Activated CD4-positive, alpha-beta memory T cell treated with anti-CD3 and anti-CD28 coated beads, Interleukin-2, amount 10 ng/mL, durations not matched to agents 7 days and 5 days (primary cell): ENCODE measurements at places on chromosomes 1 and 21. TPM values are rescaled to one million over a fixed set of nuclear protein-coding genes. Genes with fewer than 3 reads are reported as not detected.

GRCh38 chr21:44736291-44737004, 25.1 kb upstream of the TSPEAR start:
- H3K36me3 ChIP-seq = no peaks in the 10 kb centered on the region
- H3K27ac ChIP-seq = no peak overlapping the region
- no peak for DNase-seq
- peaks cover 9% of the 10 kb centered on the region for H3K27me3 ChIP-seq

GRCh38 chr1:36751525-36751924, 268.8 kb upstream of the CSF3R start:
- H3K4me3 ChIP-seq = no peak overlapping the region
- H3K27me3 ChIP-seq = peaks cover 10% of the 10 kb centered on the region
- no peak for DNase-seq
- no peak overlapping the region for H3K27ac ChIP-seq
- H3K36me3 ChIP-seq = no peaks in the 10 kb centered on the region
- H3K4me1 ChIP-seq = no peaks in the 10 kb centered on the region

- no peak overlapping the region for H3K27ac ChIP-seq
- no peak overlapping the region for H3K4me3 ChIP-seq
- DNase-seq = no peak
- H3K36me3 ChIP-seq = peaks cover 13% of the 10 kb centered on the region
- peaks cover 1% of the 10 kb centered on the region for H3K4me1 ChIP-seq
Measured at GRCh38 chr1:33288976-33289857, 31.7 kb downstream of the A3GALT2 start.

DNA sequence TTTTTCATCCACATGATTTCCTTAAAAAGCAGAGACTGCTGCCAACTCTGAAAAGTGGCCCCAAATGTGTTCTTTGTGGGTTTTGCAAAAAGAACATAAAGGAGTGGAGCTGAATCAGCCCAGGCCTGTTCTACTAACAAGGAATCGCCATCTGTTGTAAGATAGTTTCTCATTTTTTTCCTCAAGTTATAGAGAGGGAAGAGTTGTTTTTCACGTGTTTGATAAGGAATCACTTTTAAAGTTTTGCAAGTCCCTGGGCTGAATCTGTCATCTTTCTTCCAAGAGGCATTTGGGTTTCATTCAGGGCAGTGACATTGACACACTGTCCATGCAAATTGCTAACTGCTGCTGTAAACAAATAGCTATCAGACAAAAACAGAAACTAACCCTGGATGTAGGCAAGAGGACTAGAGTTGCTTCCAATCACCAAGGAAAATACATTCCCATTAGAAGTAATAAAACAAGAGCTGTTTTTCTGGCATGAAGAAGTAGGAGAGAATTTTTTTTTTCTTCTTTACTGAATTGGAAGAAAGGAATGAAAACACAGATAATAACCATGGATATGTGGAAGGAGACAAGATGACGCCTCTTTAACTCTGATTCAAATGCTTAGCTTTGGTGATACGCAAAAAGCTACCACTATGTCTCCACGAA, 58.8 kb upstream of the TBX15 start:
- no peak for DNase-seq
- no peaks in the 10 kb centered on the region for H3K36me3 ChIP-seq
- H3K27ac ChIP-seq = no peak overlapping the region

DNA sequence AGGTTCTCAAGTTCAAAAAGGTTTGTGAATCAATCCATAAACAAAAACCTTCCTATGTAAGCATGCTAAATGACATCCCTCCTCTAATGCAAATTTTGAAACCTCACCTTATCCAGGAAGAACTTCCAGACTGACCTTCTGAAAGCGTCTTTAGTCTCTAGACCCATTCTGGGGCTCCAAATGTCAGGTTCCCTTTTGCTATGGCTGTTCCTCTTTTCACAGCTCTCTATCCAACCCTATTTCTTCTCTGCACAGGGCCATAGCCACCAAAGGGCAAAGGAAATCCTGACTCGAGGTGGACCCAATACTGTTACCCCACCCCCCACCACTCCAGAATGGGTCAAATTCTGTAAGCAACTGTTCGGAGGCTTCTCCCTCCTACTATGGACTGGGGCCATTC, 3.4 kb downstream of the ATP1A4 start:
- H3K27ac ChIP-seq = no peak overlapping the region
- H3K4me1 ChIP-seq = no peaks in the 10 kb centered on the region
- DNase-seq = no peak
- peaks cover 24% of the 10 kb centered on the region for H3K27me3 ChIP-seq
- H3K36me3 ChIP-seq = no peaks in the 10 kb centered on the region

DNA sequence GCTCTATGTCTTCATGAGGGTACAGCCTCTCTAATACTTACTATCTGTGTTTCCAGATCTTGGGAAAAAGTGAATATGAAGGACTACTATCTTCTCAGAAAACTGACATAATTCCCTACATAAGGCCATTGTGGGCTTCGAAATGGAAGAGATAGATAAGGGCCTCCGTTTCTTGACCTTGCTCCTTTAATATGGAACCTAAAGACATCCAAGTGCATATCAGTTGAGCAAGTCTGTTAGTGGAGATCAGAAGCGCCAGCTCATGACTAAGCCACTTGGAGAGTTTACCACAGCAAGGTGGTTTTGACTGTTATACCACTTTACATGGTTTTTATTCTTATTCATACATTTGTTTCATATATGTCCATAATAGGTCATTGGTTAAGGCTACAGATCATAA, 35.3 kb upstream of the FCER1A start:
- DNase-seq = no peak
- no peak overlapping the region for H3K4me3 ChIP-seq
- H3K27ac ChIP-seq = no peak overlapping the region
- H3K36me3 ChIP-seq = no peaks in the 10 kb centered on the region
- H3K27me3 ChIP-seq = peaks cover 10% of the 10 kb centered on the region
- peaks cover 6% of the 10 kb centered on the region for H3K4me1 ChIP-seq

DNA sequence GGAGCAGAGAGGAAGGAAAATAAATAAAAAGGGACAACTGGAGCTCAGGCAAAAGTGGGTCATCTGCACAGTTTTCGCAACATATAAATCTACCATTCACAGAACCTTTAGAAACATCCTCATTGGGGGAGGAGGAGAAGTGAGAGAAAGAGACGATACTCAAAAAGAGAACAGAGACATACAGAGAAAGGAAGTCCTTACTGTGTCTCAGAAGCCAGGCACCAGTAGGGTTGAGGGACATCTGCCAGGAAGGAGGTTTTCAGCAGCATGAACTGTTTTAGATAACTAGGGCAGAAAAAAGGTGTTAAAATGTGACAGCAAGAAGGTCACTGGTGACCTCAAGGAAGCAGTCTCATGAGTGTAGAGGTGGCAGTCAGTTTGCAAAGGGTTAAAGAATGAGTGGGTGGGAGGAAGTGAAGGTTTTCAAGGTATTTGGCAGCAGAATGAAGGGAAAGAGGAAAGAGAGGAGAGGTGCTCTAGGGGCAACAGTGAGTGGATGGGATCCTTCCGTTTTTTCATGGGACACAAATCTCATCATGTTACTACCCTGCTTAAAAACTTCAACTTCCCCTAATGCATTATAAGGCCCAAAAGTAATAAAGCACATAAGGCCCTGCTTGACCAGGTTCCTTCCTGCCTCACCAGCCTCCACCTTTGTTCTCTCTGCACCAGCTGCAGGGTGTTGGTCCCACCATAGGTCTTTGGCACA, 9.5 kb downstream of the JAK1 start:
- H3K27ac ChIP-seq = no peak overlapping the region
- H3K4me3 ChIP-seq = no peak overlapping the region
- H3K27me3 ChIP-seq = no peaks in the 10 kb centered on the region
- peak; percentile 43 for DNase-seq

The LCE2C gene
- total RNA-seq = not detected

The PTPRU gene
- 0.68 TPM for total RNA-seq

DNA sequence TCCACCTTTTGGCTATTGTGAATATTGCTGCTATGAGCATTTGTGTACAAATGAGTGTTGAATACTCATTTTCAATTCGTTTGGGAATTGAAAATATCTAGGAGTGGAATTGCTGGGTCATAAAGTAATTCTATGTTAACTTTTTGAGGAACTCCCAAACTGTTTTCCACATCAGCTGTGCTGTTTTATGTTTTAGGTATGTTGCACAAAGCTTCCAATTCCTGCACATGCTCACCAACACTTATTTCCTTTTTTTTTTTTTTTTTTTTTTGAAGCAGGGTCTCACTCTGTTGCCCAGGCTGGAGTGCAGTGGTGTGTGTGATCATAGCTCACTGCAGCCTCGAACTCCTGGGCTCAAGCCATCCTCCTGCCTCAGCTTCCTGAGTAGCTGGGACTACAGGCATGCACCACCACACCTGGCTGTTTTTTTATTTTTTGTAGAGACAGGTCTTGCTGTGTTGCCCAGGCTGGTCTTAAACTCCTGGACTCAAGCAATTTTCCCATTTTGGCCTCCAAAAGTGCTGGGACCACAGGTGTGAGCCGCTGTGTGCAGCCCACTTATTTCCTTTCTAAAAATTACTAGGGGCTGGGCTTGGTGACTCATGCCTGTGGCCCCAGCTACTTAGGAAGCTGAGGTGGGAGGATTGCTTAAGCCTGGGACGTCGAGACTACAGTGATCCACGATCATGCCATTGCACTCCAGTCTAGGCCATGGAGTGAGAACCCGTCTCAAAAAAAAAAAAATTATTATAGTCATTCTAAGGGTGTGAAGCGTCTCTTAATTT, 33.4 kb downstream of the TMCC2 start:
- no peak overlapping the region for H3K27ac ChIP-seq
- peaks cover 20% of the 10 kb centered on the region for H3K4me1 ChIP-seq
- no peak overlapping the region for H3K4me3 ChIP-seq
- H3K27me3 ChIP-seq = peaks cover 2% of the 10 kb centered on the region
- no peaks in the 10 kb centered on the region for H3K36me3 ChIP-seq

GRCh38 chr1:208058267-208058666, 147.3 kb upstream of the CD34 start:
- DNase-seq = no peak
- no peak overlapping the region for H3K27ac ChIP-seq
- H3K4me3 ChIP-seq = no peak overlapping the region
- H3K27me3 ChIP-seq = peaks cover 16% of the 10 kb centered on the region
- H3K4me1 ChIP-seq = no peaks in the 10 kb centered on the region
- H3K36me3 ChIP-seq = no peaks in the 10 kb centered on the region

GRCh38 chr1:27099135-27099586, 55.8 kb downstream of the SLC9A1 start:
- H3K36me3 ChIP-seq = peaks cover 13% of the 10 kb centered on the region
- DNase-seq = no peak
- no peak overlapping the region for H3K4me3 ChIP-seq
- H3K27me3 ChIP-seq = no peaks in the 10 kb centered on the region
- no peak overlapping the region for H3K27ac ChIP-seq
- H3K4me1 ChIP-seq = peaks cover 12% of the 10 kb centered on the region

DNA sequence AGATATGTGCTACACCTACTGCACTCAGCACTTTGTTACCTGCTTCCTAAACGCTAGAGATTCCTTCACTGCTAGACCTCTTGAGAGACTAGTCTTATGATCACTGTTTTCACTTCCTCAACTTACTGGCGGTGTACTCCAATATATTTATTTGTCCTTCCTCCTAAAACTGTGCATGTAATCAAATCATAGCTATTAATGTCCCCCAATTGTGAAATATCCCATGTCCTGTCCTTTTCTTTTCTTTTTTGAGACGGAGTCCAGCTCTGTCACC, 3.4 kb downstream of the SOAT1 start:
- H3K4me3 ChIP-seq = no peak overlapping the region
- peak overlapping the region; percentile 21 for H3K27ac ChIP-seq
- no peaks in the 10 kb centered on the region for H3K27me3 ChIP-seq
- no peak for DNase-seq
- peaks cover 29% of the 10 kb centered on the region for H3K36me3 ChIP-seq

- peaks cover 7% of the 10 kb centered on the region for H3K27me3 ChIP-seq
- no peak overlapping the region for H3K27ac ChIP-seq
- H3K4me3 ChIP-seq = no peak overlapping the region
- no peak for DNase-seq
Measured at GRCh38 chr1:229941831-229942230, 125.2 kb upstream of the GALNT2 start.

DNA sequence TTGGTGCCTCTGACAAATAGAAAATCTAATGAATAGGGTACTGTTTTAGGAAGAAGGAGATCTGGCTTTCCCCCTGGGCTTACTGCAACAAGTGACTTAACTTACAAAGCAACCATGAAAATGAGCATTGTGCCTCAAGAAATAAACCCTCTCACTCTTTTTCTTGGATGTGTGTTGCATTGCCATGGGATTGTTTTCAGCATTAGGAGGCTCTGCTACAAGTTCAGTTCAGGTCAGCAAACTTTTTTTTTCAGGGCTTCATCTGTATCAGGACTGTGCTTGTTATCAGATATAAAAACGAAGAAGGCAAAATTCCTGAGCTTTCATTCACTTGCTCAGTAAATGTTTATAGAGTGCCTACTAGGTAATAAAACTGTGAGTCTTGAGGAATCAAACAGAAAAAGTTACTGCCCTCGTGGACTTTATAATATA, 37.8 kb upstream of the DOCK7 start:
- H3K4me1 ChIP-seq = peaks cover 9% of the 10 kb centered on the region
- H3K27me3 ChIP-seq = peaks cover 3% of the 10 kb centered on the region
- no peak overlapping the region for H3K27ac ChIP-seq
- DNase-seq = no peak

The CACNA1S gene
- not detected for total RNA-seq

The HMCN1 gene
- total RNA-seq = not detected

DNA sequence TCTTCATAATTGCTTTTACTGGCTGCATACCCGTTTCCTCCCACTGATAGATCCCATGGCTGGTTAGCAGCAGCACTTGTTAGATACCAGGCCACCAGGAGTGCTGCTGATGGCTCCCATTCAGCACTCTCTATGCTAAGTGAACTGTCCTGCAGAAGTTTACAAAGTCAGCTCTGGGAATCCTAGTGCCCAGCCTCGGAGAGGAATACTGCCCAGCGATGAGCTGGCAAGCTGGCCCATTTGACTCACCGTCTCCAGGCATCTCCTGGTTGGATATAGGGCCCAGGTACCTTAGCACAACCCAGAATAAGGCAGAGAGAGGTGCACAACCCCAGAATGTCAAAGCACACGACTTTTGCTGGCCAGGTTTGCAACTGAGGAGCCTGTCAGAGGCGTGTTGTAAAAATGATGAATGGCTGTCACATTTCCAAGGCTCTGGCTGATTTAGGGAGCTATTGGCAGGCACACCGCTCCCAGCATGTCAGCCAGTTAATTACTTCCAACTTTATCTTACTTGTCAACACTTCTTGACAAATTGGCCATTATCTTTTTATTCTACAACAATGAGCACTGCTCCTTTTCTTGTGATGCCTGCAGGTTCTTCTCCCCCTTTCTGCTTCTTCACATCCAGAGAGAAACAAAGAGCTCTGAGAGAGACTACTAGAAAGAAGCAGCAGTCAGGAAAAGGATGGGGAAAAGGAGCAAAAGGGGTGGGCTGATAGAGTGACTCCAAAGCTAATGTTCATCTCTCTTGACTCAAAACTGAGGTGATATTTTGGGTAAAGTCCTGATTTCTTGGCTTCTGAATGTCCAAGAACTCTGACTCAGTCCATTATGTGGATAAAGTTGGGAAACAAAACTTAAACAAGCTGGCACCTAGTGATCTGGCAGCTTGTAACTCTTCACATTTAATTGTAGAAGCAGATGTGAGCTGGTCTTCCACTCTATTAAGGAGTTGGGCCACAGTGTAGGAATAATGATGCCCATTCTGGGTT, 10.8 kb upstream of the ANGPTL7 start:
- H3K4me3 ChIP-seq = no peak overlapping the region
- no peaks in the 10 kb centered on the region for H3K4me1 ChIP-seq
- no peak overlapping the region for H3K27ac ChIP-seq
- H3K27me3 ChIP-seq = no peaks in the 10 kb centered on the region
- no peak for DNase-seq
